ENCODE measurements at places on chromosomes 6 and 20. TPM values are rescaled to one million over a fixed set of nuclear protein-coding genes. Genes with fewer than 3 reads are reported as not detected.

Gene PLEKHG1
- total RNA-seq: 3.7 TPM

Gene CCDC170
- 0.82 TPM for total RNA-seq

Gene MEI4
- total RNA-seq: not detected

Gene PSMB9
- total RNA-seq: 11.5 TPM

Gene CDH22
- total RNA-seq: not detected

Gene ZBTB46
- 1.1 TPM for total RNA-seq

Gene OR12D3
- total RNA-seq: not detected

Gene LRRC73
- total RNA-seq: 0.63 TPM

Gene SLC22A7
- total RNA-seq: not detected

Gene OR2J3
- total RNA-seq: not detected

Gene TREM1
- total RNA-seq: not detected

Gene ZC3H12D
- total RNA-seq: 0.09 TPM

Gene ULBP3
- 0.41 TPM for total RNA-seq

Gene THEMIS
- total RNA-seq: under 0.01 TPM

Gene SLC22A16
- not detected for total RNA-seq

Gene MAP1LC3A
- 15.8 TPM for total RNA-seq

Gene BNIP5
- not detected for total RNA-seq

Gene FAM162B
- total RNA-seq: 1.6 TPM

Gene C20orf173
- total RNA-seq: not detected

Gene DSP
- total RNA-seq: 4.3 TPM

Gene FNDC1
- total RNA-seq: 0.16 TPM

Gene GABBR1
- 11.7 TPM for total RNA-seq

Gene HACE1
- total RNA-seq: 18.3 TPM

Gene ZFP57
- total RNA-seq: not detected

Gene PAX1
- total RNA-seq: not detected

Gene PRR18
- total RNA-seq: not detected

Gene TSBP1
- not detected for total RNA-seq
